IPS DF 19.7 (cell line): ENCODE measurements at places on chromosomes 2 and 18.

- no peak for DNase-seq
These were observed 235.3 kb downstream of the RDH14 start for GRCh38 chr2:18325118-18325517.

GRCh38 chr2:50492477-50492851 is 539.5 kb downstream of the NRXN1 start:
- DNase-seq = no peak

DNA sequence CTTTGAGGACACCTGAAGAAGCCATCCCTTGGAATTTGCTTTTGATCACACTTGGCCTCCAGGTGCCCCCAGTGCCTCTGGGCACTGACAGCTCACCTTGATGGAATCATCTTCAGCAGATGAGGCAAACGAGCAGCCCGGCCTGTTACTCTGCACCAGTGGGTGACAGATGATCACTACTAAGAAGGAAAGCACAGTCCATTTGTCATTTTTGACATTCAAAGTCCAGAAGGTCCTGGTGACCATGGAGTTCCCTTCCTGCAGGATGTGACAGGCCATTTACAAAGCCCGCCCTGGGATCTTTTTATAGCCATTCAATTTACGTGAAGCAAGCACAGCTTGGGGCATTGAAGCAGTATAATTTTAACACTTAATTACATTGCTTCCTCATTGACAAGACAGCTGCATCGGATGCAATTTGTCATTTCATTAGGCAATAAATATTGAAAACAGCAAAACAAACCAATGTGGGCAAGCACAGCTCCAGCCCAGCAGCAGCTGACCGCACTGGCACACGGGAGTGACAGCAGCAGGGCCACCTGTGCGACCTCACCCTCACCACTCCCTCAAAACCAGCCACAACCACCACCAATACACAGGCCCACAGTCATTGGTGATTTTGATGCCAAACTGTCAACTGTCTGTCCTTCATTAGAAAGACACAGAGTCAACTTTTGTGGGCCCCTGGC is 76.0 kb upstream of the SLC66A3 start:
- no peak for DNase-seq

DNA sequence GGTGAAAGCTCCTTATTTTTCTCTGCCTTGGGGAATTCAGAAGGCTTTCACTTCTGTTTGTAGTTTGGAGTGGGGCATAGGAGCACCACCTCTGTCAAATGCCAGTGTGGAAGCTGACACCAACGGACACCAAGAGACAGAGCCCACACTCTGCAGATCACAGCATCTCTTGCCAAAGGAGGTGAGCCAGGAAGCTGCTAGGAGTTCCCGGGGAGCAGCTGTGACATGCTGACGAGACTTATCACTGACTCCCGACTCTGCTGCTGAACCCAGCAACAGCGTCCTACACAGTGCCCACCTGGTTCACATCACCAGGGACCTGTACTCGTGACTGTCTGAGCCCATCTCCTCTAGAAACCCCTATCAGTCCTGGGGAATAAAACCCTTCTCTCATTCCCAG is 8.1 kb downstream of the TEX51 start:
- no peak for DNase-seq

- no peak for DNase-seq
These were observed 84.7 kb upstream of the TMEM200C start for GRCh38 chr18:5979971-5980457.

- DNase-seq = no peak
These were observed 109.1 kb downstream of the PLA2R1 start for GRCh38 chr2:159953136-159953823.
